ENCODE measurements at places on chromosomes 3 and 15.
A peak's percentile ranks its signal among the peaks of the same experiment; 100 is the strongest.

GRCh38 chr3:172373912-172374311 is 74.3 kb downstream of the GHSR start:
- DNase-seq = no peak

GRCh38 chr3:39000008-39000450 is 51.7 kb downstream of the SCN11A start:
- DNase-seq = peak; percentile 17

- DNase-seq = no peak
These were observed 32.3 kb upstream of the CRTC3 start for GRCh38 chr15:90497376-90497775.

DNA sequence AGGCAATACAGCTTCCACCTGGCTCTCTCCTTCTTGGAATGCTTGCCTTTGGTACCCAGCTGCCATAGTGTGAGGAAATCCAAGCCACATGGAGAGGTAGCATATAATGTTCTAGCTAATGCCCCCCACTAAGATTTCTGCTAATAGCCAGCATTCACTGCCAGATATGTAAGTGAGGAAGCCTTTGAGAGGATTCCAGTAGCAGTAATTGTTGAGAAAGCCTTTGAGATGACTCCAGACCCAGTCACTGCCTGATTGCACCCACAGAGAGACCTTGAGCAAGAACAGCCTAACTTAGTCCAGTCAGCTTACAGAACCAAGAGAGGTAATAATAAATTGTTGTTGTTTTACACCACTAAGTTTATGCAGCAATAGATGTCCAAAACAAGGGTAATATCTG is 63.1 kb downstream of the STRIT1 start:
- DNase-seq = no peak

DNA sequence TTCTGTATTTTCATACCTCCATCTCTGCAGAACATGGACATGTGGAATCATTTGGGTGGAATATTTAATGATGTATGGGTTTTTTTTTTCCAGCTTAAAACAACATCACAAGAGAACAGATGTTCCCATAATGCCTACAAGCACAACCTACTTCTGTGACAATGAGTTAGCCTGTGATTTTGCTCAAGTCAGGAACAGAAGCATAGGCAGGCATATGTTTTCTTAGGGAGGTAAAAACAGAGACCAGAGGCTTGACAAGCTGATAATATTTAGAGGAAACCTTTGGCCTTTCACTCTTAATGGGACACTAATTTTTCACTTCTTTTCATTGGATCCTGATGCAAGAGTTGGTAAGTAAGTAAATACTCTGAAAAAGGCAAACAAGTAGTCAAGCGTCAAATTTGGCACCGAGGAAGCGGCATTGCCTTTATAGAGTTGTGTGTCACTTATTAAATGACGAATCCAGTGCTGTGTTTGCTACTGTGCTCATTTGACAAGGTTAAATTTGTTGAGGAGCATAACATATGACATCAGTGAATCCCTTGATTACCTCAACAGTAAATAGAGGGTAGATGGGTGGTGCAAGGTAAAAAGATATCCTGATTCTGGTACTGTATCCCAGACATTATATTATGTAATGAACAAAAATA is 66.7 kb upstream of the RBMS3 start:
- no peak for DNase-seq

GRCh38 chr15:48940508-48940907 is 23.2 kb downstream of the SHC4 start:
- no peak for DNase-seq

Data from 8988T (cell line).